Femur (tissue), 1 donor: ENCODE measurements at places on chromosomes 7 and 10.

DNA sequence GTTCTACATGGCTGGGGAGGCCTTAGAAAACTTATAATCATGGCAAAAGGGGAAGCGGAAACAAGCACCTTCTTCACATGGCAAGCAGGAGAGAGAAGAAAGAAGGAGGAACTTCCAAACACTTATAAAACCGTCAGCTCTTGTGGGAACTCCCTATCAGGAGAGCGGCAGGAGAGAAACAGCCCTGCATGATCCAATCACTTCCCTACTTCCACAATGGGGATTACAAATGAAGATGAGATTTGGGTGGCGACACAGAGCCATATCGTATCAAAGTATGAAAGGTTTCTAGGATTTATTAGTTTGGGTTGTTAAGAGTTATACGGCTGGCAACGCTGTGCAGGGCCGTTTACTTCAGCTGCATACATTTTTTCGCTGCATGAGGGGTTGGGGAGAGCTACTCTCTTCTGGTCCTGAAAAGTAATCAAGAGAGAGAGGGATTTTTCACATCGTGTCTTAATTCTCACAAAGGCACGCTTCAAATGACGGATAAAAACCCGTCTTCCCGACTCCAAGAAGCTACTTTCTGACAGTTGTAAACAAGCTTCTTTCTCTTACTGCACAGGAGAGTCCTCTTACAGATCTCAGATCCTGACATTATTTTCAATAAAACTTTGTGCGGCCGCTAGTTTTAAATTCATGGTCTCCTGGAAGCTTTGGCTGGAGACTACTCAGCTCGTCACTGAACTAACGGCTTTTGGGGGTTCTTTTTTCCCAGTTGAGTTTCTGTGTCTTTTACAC is 751 bp upstream of the GTPBP10 start:
- peak; percentile 15 for DNase-seq

GRCh38 chr10:27223964-27224363 is 16.6 kb downstream of the ACBD5 start:
- peak; percentile 38 for DNase-seq

- DNase-seq = no peak
Measured at GRCh38 chr10:123139521-123140163, 3.9 kb downstream of the HMX3 start.

DNA sequence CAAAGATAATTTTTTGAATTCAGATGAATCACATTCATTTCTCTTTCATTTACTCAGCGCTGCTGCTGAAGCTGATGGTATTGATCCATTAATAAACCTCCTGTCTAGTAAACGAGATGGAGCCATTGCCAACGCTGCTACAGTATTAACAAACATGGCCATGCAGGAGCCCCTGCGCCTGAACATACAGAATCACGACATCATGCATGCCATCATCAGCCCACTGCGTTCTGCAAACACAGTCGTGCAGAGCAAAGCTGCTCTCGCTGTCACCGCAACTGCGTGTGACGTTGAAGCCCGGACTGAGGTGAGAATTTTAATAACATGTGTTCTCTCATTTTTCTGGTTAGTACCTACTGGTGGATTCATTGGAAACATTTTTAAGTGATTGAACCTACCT is 70.2 kb downstream of the ARMC3 start:
- DNase-seq = no peak

GRCh38 chr7:158239290-158239981 is 348.2 kb downstream of the PTPRN2 start:
- peak; percentile 31 for DNase-seq

DNA sequence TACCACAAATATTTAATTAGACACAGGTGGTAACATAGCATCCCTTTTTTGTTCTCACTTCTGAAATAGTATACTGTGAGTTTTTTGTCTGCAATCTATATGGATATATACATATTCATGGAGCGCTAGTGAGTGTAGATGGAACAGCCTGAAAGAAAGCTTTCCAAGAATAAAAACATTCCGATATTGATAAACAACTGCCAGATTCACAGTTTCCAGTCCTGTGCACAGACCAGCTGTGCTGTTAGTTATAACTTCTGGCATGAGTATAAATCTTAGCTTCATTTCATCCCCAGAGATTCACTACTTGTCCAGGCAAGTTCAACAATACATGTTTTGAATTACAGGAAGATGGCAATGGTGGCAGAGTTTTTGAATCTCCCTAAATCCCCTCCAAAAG is 467.1 kb upstream of the STEAP1 start:
- no peak for DNase-seq

GRCh38 chr7:1479287-1479686 is 20.0 kb upstream of the MICALL2 start:
- DNase-seq = no peak

- DNase-seq = peak; percentile 88
Measured at GRCh38 chr10:102229810-102230263, 3.7 kb downstream of the ELOVL3 start.

DNA sequence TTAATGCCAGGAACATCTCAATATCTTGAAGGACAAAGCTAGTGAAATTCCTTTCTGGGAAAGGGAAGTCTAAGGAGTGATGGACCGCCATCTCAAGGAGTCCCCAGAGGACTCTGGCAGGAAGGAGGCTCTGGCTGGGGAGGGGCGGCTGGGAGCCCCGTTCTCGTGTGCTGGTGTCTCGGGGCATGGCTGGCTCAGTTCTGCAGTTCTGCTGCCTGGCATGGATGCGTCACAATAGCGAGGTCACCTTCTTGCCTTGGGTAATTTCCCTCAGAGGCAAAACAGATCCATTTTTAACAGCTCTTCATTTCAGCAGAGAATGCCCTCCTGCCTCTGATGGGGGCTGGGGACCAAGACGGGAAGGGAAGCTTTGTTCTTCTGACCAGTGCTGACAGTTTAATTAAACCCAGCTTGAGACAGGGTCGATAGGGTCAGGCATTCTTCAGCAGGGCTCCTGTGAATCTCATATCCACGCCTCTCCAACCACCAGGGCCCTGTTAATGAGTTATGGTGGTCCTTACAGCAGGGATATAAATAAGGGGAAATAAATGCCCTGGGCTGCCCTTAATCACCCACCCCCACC is 35.7 kb downstream of the SLIT1 start:
- no peak for DNase-seq

- DNase-seq = no peak
Measured at GRCh38 chr10:3272300-3272699, 99.7 kb upstream of the PITRM1 start.

- no peak for DNase-seq
Measured at GRCh38 chr10:125521721-125522680, 161.0 kb downstream of the TEX36 start.
